ENCODE measurements at places on chromosomes 3 and 15.

DNA sequence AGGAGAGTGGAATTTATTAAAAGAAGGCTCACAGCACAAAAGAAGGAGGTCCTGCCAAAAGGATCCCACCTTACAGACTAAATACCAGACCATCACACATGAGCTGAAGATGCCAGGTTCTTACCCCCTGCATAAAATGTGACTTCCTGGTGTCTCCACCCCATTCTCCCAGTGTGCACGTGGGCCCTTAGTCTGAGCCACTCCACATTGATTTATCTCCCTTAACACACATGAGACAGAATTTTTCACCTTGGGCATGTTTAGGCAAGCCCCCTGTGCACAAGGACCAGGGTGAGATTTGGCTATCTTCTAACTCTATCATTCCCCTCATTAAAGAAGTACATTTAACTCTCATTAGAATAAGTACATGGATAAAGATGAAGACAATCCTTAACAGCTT, 916.7 kb downstream of the PLOD2 start:
- no peak for DNase-seq

DNA sequence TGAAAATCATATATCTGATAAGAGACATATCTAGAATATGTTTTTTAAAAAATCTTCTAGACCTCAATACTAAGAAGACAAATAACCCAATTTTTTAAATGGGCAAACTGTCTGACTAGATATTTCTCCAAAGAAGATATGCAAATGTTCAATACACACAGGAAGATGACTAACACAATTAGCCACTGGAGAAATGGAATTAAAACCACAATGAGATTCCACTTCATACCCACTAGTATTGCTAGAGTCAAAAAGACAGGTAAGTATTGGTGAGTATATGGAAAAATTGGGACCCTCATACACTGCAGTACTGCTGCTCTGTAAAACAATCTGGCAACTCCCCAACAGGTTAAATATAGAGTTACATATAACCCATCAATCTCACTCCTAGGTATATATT, 33.1 kb upstream of the TOPAZ1 start:
- no peak for DNase-seq

- no peak for DNase-seq
Observed at GRCh38 chr3:45062697-45063070, 36.6 kb downstream of the CLEC3B start.

DNA sequence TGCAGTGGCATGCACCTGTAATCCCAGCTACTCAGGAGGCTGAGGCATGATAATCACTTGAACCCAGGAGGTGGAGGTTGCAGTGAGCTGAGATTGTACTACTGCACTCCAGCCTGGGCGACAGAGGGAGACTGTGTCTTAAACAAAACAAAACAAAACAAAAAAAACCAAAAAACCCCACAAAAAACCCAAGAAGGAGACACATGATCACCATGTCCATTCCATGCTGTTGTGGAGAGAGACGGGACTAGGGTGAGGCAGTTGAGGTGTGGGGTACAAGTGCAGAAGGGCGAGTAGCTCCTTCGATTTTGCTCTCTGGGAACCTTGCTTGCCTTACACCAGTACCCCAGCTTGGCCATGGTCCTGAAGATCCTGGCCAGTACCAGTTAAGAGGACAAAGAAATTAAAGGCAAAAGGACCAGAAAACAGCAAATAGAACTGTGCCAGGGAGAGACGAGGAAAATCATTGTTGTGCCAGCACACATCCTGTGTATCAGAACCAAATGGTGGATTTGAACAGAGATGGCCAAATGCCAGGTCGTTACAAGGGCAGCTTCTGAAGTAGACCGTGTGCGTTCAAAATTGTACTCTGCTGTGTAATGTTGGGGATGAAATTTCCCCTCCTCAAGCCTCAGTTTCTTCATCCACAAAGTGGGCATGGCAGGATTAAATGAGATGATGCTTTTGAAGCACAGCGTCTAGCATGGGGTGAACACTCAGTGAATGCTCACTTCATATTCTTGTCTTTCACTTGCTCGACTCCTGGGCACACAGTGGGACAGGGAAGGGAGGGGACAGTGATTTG, 42.9 kb upstream of the CTSH start:
- DNase-seq = no peak

DNA sequence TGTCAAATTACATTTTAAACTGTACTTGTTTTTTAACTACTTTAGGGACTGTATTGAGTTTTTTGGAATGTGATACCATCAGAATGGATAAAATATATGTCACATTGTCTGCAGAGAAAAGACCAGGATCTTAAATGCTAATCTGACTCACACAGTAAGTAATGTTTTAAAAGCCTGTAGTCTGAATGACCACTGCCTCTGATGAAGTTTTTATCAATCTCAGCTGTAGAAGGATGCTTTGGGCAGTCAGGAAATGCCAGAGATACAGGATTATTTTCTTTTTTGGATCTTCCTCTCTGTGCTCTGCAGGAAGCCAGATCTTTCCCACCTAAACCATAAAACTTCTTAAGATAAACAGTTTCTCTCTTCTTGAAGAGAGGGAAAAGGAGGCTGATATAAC, 73.1 kb upstream of the PRTG start:
- no peak for DNase-seq

DNA sequence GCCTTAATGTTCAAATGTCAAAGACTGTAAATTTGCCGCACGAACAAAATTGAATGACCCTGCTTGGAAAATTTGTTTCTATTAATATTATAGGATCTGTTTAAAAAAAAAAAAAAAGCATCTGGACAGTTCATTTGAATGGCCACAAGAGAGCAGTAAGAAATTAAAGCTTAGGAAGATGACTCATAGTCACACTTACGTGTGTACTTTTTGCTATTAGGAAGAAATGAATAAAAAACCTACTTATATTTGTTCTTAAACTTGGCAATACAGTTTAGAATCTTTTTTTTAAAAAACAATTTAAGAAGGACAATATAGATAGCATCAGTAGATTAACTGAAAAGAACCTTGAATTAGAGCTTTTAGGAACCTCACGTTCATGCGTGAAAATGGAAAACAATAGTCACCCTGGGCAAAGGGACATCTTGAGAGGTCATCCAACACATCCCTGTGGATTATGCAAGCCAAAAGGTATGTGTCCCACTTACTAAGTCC, 621.8 kb downstream of the MECOM start:
- peak; percentile 29 for DNase-seq

DNA sequence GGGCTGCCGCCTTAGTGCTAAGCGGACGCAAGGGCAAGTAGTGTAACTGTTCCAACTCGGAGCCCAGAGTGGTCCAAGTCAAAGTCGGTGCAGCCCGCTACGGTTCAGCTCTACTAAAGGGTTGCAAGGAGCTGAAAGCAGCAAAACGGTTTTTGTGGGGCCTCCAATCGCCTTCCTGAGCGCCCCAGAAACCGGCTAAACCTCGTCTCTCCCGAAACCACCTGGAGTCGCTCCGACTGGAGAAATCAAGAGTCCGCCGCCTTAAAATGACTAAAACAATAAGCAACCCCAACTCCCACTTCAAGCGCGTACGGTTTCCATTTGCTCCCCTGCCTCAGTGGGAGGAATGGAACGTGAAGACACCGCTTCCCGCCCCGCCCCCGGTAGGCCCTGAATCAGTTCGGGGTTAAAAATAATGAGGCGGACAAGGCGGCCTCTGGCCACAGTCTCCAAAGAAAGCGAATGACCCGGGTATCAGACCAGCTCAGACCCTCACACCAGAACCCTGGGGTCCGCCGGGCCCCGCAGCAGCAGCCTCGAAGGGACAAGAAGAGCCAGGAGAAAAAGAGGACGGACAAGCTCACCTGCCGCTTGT, 401 bp downstream of the SEC11A start:
- peak; percentile 15 for DNase-seq

GRCh38 chr3:171116365-171116764, 89.8 kb upstream of the SLC2A2 start:
- DNase-seq = no peak
